T-helper 17 cell (primary cell): ENCODE measurements at places on chromosomes 2 and 18. TPM values are rescaled to one million over a fixed set of nuclear protein-coding genes. Genes with fewer than 3 reads are reported as not detected.
A peak's percentile ranks its signal among the peaks of the same experiment; 100 is the strongest.

DNA sequence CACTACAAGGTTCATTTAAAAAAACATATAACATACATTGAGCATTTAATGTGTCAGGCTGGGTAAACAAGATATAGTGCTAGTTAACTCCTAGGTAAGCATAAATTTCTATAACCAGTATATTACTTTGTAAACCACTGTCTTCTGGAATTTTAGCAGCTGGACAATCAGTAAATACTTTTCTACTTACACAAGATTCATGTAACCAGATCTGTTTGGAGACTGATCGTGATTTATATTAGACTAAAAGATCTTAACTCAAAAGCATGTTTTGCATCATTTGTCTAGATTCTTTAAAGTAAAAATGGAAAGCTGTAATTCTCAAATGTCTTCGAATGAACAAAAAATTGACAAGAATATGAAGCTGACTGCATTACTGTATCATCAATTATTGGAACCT is 941 bp upstream of the SGO2 start:
- DNase-seq: no peak

The IL1A gene
- 0.44 TPM for total RNA-seq

GRCh38 chr2:140063356-140063755 is 1283.2 kb upstream of the NXPH2 start:
- DNase-seq: no peak

- no peak for DNase-seq
Observed at GRCh38 chr2:174336501-174337336, 2.0 kb downstream of the SP9 start.

DNA sequence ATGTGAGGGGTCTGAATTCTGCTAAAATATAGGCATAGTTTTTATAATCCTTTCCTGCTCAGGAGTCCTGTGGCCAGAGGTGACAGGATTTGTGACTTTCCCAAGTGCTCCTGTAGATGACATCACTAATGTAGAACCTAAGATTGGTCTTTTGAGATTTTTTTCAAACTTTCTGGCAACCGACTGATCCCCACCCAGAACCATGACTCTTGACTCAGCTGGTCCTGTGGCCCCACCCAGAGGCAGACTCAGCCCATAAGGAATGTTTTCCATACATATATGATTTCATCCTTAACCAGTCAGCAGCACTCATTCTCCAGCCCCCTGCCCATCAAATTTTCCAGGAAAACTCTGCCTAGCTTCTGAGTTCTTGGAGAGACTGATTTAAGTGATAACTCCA is 46.8 kb downstream of the COMMD1 start:
- DNase-seq: no peak

GRCh38 chr2:218331745-218332144 is 24.9 kb upstream of the CATIP start:
- no peak for DNase-seq

The COLEC12 gene
- total RNA-seq: not detected

GRCh38 chr18:57150828-57151227 is 3.9 kb downstream of the BOD1L2 start:
- DNase-seq: no peak

DNA sequence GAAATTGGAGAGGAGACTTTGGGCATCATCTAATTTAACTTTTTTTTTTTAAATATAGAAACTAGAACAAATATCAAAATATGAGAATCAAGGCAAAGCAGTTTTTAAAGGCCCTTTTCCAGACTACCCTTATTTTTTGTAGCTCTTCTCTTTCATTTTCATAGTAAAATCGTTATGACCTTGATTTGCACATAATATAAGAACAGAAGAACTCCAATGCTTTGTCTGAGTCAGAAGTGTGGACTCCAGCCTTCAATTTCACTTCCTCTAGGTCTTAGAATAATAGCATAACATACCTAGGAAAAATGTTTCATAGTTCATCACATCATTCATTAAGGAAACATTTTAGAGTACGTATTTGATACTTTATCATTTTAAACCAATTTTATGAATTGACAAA is 74.4 kb downstream of the ANKRD12 start:
- no peak for DNase-seq

- peak; percentile 44 for DNase-seq
Observed at GRCh38 chr2:230924470-230925341, at the start of gene GPR55. Gene GPR55 (minus strand): TSS chr2:230925242. CDS start chr2:230910962, 14,280 bp downstream.

DNA sequence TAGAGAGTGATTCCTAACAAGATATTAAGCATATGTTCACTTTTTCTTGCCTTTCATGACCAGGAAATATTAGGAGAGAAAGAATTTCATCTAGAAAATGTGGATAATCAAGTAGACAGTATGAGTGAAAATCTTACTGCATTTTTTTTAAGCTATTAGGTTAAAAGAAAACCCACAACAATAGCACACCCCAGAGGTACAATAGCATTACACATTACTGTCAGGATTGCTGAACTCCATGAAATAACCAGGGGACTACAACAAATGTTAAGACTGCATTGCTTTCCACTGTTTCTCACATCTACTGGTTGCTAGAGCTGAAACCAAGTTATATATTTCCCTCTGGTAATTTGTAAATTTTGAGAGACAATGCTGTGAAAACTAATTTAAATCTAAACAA is 33.7 kb downstream of the KLF7 start:
- DNase-seq: no peak

The ALPP gene
- 0.29 TPM for total RNA-seq

The PDE1A gene
- not detected for total RNA-seq

DNA sequence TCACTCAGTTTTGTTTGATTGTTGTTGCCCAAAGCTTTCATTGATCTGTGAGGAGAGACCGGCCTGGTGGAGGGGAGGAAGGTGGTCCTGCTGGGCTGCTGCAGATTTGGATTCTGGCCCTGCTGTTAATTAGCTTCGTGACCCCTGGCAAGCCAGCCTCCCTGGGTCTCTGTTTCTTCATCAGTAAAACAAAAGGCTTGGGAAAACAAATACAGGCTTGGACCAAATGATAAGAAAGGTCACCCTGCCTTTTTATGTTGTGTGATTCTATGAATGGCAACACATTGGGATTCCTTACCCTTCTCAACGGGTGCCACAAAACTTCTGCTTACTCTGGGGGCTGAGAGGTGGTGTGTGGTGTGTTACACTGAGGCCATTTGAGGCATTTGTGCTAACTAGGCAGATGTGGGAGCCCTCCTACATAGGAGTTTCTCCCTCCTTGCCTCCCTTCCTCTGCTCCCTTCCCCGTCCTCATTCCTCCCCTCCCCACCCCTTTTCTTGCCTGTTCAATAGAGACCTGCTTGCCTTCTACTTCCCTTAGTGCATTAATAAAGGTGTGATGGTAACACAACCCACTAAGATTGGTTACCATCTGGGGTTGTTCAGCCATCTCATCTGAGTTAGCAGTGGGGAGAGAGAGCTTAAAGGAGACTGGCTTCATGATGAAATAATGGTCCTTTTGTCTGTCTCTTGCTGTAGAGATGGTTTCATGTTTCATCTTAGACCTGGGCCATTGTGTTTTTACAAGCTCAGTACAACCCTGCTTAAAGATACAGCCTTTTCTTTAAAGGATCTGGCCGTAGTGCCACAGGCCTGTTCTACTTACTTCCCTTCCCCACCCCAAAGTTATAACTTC is 96.2 kb downstream of the TANC1 start:
- no peak for DNase-seq
